ENCODE measurements at places on chromosomes 7 and 10.

- peak; percentile 1 for DNase-seq
Measured at GRCh38 chr10:85280014-85280413, 951.6 kb downstream of the CCSER2 start.

DNA sequence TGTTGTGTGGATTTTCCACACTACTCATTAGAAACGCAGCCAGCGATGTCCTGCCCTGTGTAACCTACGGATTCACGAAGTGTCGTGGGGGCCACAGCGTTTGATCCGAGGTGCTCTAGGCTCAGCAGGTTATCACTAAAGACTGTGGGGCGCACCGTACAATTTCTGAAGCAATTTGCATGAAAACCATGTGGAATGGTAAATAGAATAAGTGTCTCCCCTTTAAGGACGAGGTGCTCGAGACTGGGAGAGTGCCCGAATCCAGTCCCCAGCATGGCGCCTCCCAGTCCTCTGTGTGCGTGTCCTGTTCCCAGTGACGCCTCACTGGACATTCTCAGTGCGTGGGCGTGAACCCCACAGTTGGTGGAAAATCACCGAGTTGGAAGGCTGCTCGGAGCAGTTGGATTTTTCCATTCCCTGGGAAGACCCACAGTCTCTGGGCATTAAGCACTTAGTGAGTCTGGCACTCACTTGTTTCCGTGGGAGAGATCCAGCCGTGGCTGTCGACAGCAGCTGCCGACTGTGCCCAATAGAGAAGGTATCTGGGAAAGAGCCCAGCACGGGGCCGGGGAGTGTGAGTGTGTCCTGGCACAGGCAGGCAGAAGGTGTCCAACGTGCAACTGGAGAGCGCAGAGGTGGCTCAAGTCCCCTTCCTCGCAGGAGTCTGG, 37.0 kb downstream of the PFKP start:
- no peak for DNase-seq

DNA sequence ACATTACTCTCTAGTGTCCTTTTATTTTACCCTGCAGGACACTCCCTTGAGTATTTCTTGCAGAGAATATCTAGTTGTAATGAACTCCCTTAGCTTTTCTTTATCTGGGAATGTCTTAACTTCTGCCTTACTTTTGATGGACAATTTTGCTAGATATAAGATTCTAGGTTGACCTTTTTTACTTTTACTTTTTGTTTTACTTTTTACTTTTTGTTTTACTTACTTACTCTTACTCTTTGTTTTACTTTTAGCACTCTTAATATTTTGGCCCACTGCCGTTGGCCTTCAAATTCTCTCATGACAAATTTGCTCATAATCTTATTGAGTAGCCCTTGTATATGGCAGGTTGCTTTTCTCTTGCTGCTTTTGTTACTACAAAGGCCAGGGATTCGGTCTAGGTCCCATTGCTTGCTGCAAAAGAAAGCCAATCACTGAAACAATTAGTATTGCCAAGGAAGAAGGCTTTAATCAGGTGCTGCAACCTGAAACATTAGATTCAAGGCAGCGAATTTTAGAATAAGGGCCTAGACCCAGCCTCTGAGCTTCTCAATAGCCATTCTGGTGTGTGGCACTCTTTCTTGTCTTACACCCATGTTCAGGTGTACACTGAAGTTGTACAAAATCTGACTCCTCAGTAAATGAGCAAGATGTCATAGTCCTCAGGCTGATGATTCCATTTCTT, 137.0 kb downstream of the TES start:
- no peak for DNase-seq

- no peak for DNase-seq
Measured at GRCh38 chr7:109549471-109550193, 980.0 kb downstream of the DNAJB9 start.

DNA sequence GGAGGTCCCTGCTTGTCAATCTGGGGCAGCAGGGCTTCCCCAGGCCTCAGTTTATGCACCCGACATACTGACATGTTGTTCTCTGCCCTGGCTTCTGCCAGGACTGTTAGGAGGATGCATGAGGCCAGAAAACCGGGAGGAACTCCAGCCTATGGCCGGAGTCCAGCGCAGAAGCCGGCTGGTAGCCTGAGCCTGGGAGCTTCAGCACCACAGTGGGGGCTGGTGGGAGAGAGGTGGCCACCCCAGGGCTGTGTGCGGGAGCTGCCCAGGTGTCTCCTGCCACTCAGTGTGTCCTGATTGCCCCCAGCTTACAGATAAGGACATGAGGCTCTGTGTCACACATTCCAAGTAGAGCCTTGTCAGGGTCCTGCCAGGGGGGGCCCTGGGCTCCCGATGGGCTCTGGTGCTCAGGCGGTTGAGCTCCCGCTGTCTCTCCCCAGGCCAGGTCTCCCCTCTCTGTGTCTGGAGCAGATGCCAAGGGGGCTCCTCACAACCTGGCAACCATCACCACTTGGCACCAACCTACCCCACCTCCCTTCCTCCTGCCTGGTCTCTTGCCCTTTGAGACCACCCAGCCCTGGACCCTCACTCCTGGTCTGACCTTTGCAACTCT, 32.3 kb downstream of the PPIF start:
- DNase-seq: no peak

GRCh38 chr7:1758028-1758858, 88.2 kb downstream of the ELFN1 start:
- peak; percentile 13 for DNase-seq

GRCh38 chr7:17041324-17041723, 159.5 kb upstream of the AGR3 start:
- peak; percentile 82 for DNase-seq

GRCh38 chr7:46658281-46658680, 737.2 kb upstream of the IGFBP3 start:
- DNase-seq: no peak

- no peak for DNase-seq
Measured at GRCh38 chr10:122468926-122469781, 7.8 kb downstream of the HTRA1 start.

- no peak for DNase-seq
Measured at GRCh38 chr7:133613250-133613790, 360.4 kb downstream of the EXOC4 start.

GRCh38 chr7:130982160-130982638, 248.2 kb upstream of the KLF14 start:
- DNase-seq: peak; percentile 55

DNA sequence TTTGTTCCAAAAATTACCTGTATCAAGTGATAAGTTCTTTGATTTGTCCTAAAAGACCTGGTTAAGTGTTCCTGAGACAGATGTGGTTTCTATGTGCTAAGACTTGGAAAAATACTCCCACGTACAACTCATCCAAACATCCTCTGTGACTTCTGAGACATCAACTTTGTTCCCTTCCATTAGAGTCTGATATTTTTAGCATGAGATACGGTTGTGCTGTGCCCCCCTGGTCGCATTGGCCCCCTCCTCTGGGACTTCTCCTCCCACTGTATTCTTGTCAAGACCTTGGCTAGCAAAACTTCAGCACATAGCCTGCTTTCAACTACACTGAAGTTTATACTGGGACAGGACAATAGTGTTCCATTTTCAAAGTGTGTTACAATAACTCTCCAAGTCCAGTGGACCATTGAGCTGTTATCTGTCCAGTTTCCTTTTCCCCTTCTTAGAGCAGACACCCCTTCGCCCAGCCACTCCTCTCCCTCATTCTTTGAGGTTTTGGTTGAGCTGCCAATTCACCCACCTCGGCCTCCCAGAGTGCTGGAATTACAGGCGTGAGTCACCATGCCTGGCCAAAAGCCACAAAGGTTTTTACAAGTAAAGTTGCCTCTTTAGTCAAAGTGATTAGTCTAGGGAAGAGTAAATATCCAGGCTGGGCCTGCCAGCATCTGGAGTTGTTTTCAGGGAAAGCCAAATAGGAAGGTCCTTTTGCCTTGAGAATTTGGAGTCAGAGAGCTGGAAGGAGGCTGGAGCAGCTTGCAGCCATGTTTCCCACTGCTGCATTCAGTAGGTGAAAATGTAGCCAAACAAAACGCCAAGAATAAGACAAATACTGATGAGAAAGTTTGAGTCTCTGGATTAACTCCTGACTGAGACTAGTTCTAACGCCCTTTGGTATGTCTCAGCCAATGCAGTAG, 17.8 kb upstream of the PDLIM1 start:
- no peak for DNase-seq

All from NCI-H1105 treated with DMSO at 0.1 percent for 48 hours (cell line).